ENCODE measurements at places on chromosomes 5 and 9. TPM values are rescaled to one million over a fixed set of nuclear protein-coding genes. Genes with fewer than 3 reads are reported as not detected.

Gene RBM27
- total RNA-seq: 17.5 TPM

- DNase-seq: no peak
These were observed 53.7 kb downstream of the KDM4C start for GRCh38 chr9:6811436-6811835.

DNA sequence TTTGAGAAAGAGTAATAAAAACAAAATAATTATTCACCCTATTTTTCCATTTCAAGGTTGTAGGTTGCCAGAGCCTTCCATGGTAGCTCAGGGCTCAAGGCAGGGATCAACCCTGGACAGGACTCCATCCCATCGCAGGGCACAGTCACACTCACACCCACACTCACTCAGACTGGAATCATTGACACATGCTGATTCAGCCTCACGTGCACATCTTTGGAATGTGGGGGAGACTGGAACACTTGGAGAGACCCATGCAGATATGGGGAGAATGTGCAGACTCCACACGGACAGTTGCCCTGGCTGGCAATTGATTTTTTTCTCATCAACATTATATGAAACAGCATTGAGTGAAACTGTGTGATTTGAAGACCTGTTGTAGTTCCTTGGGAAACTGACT, 234.1 kb downstream of the ADGRV1 start:
- DNase-seq: no peak

DNA sequence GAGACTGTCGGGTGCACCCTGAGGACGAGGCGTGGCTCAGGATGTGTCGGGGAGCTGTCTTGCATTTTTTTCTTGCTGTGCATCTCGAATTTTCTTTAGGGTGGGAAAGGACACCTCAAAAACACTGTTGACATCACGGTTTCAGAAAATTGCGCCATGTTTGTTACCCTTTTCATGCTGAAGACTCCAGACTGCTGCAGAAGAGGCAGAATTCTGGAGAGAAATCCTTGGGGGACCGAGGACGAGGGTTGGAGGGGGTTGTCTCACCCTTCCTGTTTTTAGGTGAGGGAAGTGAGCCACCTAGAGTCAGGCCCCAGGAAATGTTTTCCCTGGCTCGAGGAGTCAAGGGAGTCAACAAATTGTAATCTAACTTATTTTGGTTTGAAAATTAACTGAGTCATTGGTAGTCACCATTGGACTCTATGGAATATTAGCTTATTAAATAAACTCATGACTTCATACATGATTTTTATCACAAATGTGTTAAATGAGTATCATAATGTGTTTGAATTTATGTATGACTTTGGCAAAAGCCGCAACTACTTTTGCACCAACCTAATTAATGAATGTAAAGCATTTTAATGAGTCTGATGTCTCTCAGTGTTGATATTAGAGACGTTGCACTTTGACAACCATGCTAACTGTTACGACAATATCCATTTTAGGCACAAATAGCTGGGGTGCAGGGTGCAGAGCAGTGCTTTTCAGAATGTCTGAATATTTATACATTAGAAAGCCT, 724 bp upstream of the LYSMD3 start:
- DNase-seq: peak; percentile 83

DNA sequence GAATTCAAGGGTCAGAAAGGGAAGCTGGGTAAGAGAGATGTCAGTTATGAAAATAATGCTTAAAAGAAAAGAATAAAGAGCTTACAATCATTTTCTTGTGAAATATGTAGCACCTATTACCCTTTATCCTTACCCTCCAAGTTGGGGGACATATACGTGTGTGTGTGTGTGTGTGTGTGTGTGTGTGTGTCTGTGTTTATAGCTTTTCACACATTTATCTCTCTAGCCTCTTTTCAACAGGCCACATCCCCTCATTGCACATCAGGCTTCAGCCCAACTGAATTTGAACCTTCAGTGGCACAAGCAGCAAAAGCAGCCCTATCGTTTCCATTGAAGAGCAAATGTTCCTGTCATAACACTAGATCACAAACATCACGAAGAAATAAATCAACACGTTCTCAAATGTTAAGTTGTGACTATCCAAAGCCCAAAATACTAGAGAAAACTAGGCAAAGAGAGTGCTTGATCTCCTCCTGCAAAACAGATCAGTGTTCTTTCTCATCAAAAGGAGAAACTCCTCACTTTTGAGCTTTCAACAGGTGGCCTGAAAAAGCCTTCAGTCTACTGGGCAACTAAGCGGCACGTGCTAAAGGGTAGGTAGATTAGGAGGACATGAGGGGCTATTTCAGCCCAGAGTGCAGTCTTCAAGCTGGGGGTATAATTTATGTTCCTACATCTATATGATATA, 416.4 kb downstream of the EFNA5 start:
- DNase-seq: no peak

- DNase-seq: no peak
These were observed 322.4 kb upstream of the GRAMD2B start for GRCh38 chr5:126100767-126101166.

DNA sequence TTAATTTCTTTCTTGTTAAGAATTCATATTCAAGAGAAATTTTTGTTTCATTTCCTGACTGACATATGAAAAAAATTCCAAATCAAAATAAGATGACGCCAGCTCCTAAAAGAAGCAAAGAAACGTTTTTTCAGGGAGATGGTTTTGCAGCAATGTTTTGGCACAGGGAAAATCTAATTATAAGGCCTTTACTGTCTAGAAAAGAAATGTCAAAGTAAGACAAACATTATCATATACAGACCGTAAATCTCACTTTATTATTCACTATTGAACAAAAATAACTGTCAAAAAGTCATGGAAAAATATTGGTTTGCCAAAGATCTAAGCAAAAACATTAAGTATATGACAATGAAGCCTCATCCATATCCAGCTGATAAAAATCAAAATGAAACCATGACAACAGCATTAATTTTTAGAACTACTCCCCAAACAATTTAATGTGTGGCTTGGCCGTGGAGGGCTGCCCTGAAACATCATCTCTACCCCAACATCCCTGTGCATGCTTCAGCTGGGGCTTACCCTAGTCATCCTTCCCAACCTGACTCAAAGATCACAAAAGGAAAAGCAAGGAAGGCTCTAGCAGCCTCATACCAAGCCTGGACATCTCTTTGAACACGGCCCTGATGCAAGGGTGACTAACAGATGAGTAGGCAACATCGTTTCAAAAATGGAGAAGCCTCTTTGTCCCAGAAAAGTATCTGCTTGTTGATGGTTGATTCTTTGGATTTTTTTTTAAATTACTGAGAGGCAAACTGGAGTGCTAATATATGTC, 95.6 kb downstream of the ARSB start:
- DNase-seq: no peak

DNA sequence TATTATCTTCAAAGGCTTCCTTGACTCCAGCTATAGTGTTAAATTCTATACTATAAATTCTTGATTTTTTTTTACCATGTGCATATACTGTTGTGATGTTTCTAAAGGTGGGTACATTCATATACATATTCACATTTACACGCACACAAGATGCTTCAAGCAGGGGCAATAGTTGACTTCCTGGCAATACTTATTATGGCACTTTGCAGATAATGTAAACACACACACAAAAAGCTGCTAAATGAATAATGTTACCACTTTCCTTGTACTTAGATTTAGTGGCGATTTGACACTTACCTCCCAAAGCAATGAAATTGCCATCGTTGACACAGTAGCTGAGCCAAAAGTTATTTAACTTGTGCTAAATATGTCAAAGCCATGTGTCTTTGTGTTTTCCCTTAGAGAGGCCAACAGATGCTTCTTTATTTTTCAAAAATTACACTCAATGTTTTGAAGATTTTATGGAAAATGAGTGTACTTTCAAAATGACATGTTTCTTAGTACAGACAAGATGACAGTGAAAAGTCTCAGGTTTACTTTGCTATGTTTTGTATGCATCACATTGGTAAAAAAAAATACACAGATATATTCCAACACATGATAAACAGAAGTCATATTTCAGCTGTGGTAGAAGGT, 12.2 kb upstream of the ERAP2 start:
- DNase-seq: no peak
